ENCODE measurements at places on chromosomes 1 and 21.

DNA sequence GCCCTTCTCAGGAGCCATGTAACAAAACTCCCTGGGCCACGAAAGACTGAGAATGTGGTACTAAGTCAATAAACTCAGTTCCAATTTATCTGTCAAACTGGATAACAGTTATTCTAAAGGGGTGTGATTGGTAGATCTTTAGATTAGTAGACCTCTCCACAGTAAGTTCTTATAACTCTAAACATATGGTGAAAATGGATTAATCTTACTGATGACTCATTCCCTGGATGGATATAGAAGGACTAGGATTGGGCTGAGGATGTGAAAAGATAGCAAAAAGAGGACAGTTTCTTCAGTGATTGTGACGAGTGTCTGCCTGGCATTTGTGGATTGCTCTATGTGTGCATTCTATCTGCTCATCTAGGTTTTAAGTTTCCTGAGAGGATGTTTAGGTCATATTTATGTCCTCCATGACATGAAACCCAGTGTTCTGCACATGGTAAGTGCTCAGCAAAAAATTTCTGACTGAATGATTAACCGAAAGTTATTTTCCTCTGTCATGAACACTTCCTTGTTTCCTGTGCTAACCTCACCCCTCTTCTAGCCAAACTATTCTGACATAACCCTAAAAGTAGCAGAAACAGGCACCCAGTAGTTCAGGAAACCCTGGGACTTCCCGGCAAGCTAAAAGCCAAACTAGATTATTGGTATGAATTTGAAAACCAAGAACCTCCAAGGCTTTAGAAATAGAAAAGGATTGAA lies 397.5 kb upstream of the PLXNA2 start:
- DNase-seq: no peak

GRCh38 chr1:234573711-234574299 lies 36.2 kb downstream of the IRF2BP2 start:
- DNase-seq: no peak

- peak; percentile 51 for DNase-seq
These were observed 1.0 kb downstream of the ROR1 start for GRCh38 chr1:63774617-63775417.

DNA sequence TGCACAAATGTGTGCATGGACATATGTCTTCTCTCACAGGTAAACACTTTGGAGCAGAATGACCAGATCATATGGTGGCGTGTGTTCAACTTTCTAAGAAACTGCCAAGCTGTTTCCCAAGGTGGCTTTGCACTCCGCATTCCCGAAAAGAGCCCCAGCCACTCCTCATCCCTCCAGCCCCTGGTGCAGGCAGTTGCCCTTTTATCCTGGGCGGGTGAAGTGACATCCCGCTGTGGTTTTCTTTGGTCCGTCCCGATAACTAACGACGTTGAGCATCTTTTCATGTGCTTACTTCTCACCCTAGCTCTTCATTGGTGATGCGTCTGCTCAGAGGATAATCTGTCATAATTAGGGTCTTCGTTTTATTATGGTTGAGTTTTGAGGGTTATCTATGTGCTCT lies 612.5 kb downstream of the MATN1 start:
- no peak for DNase-seq

- peak; percentile 62 for DNase-seq
These were observed at the start of gene BRINP2 for GRCh38 chr1:177170756-177171535. Gene BRINP2 (plus strand): TSS chr1:177170958. CDS start chr1:177229877, 58,919 bp downstream.

DNA sequence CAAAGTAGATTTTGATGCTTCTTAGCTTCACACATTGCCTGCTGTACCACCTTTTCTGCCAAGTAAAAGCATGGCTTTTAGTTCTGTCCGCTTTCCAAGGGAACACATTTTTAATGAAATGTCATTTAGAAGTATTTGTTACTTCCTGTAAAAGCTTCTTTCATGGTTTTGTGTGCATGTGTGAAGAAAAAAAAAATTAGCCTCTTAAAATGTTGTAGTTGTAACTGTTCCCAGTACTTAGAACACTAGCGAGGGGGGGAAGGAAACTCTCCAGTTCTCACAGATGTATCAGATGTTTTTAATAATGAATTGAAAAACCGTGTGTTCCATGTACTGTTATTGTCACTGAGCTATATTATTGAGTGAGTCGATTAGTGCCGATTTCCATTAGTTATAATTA lies 568.3 kb upstream of the ADGRL2 start:
- no peak for DNase-seq

GRCh38 chr1:4118746-4119515 lies 218.9 kb upstream of the C1orf174 start:
- no peak for DNase-seq

DNA sequence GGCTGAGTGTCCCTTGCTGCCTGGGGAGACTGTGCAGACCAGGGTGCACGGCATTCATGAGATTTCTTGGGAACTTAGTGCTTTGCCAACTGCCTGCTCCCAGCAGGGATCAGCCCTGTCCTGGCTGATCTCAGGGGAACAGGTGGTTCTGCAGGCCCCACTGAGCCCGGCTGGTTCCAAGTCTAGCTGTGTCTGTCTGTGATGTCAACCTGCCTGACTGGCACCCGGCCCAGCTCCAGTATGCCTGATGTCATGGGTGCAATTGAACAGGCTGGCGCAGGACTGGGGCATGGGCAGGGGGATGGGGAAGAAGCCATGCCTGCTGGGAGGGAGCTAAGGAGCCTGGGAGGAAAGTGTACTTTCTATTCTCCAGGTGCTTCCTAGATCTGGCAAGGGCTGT lies 227.1 kb downstream of the GRIK3 start:
- no peak for DNase-seq

DNA sequence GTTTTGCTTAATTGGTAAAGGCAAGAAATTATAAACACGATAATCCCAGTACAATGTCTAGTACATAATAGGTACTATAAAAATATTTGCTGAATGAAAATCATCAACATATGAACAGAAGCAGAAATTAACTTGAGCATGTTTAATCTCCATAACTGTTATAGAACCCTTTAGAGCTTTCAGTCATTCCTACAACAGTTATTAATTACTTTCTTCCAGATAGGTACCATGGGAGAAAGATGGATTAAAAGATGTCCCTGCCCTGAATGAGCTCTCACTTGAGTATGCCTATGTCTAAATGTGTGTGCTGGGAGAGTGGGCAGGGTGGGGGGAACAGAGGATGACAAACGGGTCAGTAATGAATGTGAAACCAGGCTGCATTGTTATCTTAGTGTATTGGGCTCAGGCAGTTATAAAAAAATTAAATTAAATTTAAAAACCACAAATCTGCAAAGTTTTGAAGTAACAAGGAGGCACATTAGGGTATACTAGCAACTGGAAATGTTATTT lies 2.4 kb downstream of the EPS15 start:
- DNase-seq: no peak

DNA sequence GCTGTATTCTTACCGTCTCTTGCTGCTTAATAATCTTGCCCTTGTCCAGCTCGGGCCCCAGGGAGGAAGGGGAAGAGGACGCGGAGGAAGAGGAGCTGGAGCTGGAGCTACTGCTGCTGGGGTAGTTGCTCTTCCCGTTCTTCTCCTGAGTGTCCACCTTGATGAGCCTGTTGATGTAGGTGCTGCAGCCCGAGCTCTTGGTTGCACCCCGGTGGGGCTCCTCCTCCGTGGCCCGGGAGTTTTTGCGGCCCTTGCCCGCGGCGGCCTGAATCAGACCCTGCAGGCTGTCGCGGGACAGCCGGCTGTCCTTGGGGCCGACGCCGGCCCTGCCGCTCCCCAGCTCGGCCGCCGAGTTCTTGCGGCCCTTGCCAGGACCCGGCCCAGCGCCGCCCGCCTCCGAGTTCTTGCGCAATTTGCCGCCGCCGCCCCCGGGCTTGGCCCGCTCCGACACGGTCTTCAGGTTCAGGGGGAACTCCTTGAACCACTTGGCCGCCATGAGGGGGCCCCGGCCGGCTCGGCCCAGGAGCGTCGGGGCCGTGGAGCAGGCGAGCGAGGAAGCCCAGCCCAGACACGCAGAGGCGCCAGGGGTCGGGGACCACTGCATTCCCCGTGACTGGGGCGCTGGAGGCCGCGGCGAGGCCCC lies 475 bp upstream of the TDRD10 start:
- no peak for DNase-seq

DNA sequence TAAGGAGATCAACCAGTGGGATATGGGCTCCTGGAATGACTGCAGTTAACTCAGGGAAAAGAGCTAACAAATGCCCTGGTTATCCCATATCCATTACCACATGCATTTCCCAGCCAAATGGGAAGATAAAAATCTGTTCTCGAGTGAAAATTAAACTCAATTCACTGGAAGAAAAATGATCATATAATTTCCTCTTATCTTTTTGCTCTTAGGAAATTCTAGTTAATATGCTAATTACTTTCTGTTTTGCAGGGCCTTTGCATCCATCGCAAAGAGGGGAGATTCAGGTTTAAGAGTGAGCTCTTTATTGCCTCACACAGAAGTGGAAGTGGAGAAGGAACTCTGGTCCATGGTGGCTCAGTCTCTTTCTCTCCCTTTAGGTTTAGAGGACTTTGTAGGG lies 3.9 kb upstream of the IL24 start:
- no peak for DNase-seq

- no peak for DNase-seq
These were observed 143.0 kb downstream of the ELAVL4 start for GRCh38 chr1:50251702-50252101.

DNA sequence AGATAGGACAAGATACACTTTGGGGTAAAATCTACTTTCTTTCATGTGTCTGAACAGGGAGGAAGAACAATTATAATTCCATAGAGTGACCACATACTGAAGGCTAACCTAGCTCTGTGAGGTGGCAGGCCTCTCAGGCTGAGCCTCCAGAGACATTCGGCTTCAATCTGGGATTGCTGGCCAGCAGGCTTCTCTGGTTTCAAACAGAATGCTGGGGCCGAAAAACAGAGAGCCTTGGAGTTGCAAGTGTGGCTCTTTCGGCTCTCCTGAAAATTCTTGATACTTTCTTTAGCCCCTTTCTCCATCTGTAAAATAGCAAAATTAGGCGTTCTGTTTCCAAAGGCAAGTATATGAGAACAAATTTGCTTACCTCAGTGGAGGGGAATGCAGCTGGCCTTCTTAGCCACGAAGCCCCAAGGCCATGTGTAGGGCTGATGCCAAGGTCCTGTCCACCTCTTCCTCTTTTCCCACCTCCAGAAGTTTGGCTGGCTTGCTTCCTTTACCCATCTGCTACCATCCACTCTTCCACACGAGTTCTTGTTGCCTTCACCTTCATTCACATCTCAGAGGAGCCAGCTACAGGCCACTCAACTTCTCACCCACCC lies 30.0 kb upstream of the UBE2U start:
- no peak for DNase-seq

- no peak for DNase-seq
These were observed 18.0 kb downstream of the TOR3A start for GRCh38 chr1:179099891-179100290.

- no peak for DNase-seq
These were observed 193.4 kb downstream of the ATG4C start for GRCh38 chr1:62977366-62977765.
